ENCODE measurements at places on chromosomes 2 and 18.

DNA sequence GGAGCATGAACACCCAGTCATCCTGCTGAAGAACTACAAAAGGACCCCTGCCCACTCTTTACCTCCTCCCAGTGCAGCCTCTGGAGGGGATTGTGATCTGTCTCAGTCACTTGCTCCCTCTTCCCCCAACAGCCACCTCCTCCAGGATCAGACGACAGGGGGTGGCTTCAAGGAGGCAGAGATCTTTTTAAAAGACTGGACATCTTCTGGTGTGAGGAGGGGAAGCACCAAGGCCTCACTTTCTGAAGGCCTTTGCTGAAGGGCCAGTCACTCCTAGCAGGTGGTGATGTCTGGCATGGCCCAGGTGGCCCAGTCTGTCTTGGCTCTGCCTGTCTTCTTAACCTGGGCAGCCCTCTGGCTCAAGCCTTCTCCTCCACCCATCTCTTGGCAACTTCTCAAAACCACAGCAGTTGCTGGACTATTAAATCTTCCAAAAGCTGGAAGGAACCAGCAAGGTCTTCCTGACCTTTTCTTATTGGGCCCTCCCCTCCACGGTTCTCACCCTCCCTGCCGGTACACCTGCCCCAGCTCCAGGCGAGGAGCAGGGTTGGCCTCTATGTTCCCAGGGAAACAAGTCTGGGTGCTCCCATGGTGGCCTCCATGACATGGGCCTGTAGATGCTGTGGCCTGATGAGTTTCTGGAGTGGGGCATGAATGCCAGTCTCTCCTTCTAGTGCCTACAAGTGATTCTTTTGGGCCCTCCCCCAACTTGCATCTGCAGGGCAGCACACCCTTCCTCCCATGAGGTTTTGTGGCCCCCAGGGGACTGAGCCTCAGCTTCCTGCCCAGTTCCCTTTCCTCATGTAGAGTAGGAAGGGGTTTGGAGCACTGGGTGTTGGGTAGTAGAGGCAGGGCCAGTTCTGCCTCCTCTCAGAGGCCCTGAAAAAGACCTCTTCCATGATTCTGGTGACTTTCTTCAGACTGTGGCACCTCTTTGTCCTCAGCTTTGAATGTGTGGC, 5.0 kb upstream of the ATP6V1B1 start:
- DNase-seq, result no peak

DNA sequence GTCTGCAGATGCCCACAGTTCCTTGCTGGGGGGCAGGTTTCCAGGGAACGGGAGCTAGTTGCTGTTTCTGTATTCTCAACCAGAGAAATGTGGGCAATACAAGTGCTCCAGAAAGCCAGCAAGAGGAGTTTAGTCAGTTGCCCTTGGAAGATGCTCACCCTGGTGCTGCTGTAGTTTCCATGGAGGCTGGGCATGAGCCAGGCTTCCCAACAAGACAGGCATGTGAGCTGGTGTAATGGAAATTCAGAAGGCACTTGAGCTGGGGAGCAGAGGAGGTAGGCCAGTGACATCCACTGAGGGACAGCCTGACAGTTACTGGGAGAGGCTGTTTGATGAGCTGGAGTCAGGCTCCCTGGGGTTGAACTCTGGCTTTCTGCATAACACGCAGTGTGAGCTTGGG, 7.7 kb downstream of the HK2 start:
- DNase-seq, result no peak

- DNase-seq, result no peak
Observed at GRCh38 chr2:173762864-173763263, 202.3 kb downstream of the SP3 start.

DNA sequence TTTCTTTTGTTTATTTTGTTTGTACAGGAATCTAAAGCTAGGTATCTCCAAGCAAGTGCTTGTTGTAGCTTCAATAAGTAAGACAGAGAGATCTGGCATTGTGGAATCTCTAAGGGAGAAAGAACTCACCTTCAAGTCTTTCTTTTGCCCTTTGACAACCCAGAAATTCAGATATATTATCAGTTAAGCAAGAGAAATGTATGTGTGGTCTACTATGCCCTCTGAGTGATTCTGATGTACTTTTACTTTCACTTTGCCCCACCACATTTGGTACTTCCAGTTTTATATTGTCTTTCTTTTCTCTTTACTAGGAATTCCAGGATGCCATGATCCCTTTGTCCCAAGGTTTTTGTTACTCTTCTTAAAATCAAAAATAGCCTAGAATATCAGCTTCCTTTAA, 259.6 kb upstream of the PIK3C3 start:
- no peak for DNase-seq

Data from urothelium cell line (cell line).